HCT116 (cell line): ENCODE measurements at places on chromosomes 2 and 18. TPM values are rescaled to one million over a fixed set of nuclear protein-coding genes. Genes with fewer than 3 reads are reported as not detected.

Gene AQP12B
- total RNA-seq: not detected

Gene ANKRD29
- 8.8 TPM for total RNA-seq

Gene CROCC2
- not detected for total RNA-seq

Gene SCTR
- total RNA-seq: not detected

Gene BARD1
- total RNA-seq: 19.3 TPM

Gene SYT4
- total RNA-seq: not detected

Gene UXS1
- total RNA-seq: 45.7 TPM
